GM18507 (cell line): ENCODE measurements at places on chromosomes 13 and 19.

- no peak for DNase-seq
Measured at GRCh38 chr13:113783200-113783881, 24.3 kb downstream of the TMEM255B start.

DNA sequence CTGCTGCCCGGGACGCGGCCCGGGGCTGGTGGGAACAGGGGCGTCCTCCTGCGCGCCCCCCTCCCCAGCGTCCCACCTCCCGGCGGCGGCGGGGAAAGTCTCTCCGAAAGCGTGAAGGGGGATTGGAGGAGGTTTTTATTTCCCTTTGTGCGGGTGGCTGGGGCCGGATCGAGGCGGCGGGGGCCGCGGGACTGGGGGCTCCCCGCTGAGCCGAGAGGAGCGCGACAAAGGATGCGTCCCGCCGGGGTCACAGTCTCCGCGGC lies 132 bp downstream of the SHD start:
- no peak for DNase-seq

- no peak for DNase-seq
Measured at GRCh38 chr13:38135592-38135991, 214.1 kb upstream of the UFM1 start.

- DNase-seq = no peak
Measured at GRCh38 chr13:26964278-26965250, 204.0 kb upstream of the GPR12 start.

GRCh38 chr19:41796901-41797300 lies 514 bp downstream of the CEACAM3 start:
- no peak for DNase-seq

GRCh38 chr13:38053896-38054295 lies 184.3 kb upstream of the TRPC4 start:
- DNase-seq = no peak

- DNase-seq = no peak
Measured at GRCh38 chr19:1626417-1627010, 21.3 kb upstream of the UQCR11 start.

DNA sequence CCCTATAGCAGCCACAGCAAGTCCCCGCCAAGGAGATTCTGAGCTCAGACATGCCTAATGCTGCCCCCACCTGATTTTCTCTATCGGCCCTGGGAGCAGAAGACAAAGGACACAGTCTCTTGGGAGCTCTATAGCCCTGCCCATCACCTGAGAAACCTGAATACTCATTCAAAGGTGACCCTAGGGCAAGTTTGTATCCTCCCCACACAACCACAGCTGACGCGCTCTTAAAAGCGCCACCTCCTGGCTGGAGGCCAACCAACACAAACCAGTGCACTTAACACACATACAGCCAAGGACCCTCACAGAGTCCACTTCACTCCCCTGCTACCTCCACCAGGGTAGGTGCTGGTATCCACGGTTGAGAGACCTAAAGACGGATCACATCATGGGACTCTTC lies 8.8 kb upstream of the IGFL4 start:
- DNase-seq = no peak

DNA sequence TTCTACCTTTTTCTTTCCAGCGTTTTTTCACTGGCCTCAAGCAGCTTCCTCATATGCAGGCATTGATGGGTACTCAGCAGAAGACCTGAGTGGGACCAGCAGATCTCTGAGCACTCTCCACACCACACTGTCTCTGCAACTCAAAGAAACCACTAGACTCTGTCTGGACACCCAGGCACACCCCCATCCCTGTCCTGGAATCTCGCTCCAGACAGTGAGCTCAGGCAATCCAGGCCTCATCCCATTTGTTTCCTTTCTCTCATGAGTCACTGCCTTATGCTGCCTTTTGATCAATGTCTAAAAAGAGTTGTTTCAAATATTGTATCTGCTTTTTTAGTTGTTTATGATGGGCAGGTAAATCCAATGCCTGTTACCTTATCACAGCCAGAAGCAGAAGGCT lies 19.7 kb upstream of the POP4 start:
- DNase-seq = no peak

DNA sequence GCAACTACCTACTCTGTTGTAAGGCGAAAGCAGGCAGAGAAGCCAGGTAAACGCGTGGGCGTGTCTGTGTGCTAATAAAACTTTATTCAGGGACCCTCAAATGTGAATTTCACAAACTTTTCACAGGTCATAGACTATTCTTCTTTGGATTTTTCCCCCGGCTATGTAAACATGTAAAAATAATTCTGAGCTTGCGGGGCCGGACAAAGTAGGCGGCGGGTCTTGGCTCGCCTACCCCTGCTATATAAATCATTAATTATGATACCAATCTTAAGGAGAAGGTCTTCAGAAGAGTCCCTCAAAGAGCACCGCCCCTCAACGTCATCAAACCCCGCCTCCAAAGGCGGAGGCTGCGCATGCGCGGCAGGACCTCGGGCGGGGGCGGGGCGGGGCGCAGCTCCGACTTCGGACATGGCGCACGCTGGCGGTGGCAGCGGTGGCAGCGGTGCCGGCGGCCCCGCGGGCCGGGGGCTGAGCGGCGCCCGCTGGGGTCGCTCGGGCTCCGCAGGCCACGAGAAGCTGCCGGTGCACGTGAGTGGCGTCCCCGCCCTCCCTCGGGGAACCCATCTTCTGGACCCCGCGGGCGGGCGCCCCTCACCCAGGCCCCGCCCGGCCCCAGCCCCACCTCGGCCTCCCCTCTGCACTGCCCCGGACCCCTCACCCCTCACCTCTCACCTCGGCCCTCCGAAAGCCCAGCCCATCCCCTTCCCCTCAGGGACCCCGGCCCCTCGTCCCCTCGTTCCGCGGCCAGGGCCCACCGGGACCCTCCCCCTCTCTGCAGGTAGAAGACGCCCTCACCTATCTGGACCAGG lies at the start of gene SIN3B:
Gene SIN3B, plus strand, starts transcription at position 389 of the 812 bp plus-strand sequence. Its CDS starts 23 bp downstream, at position 412.
- peak; percentile 92 for DNase-seq

DNA sequence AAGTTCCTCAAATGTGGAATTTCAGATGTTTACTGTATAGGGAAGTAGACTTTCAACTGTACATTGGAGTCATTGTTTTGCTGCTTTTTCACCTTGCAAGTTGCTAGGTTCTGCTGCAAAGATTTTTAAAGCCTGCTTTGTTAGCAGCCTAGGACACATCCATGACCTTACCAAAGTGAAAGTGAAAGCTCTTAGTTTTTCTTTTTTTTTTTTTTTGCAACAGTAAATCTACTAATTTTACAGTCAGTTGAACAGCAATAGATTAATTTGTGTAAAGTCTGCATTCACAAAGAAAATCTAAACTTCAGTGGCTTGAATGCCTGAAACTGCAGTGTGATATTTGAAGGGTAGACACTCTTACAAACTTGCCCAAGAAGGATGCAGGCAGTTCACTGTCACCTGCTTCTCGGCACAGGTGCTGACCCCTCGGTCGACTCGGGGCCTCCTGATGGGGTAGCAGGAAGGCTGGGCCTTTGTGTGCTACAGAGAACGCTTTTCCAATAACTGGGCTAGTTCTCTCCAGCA lies 5.0 kb upstream of the MTIF3 start:
- no peak for DNase-seq

DNA sequence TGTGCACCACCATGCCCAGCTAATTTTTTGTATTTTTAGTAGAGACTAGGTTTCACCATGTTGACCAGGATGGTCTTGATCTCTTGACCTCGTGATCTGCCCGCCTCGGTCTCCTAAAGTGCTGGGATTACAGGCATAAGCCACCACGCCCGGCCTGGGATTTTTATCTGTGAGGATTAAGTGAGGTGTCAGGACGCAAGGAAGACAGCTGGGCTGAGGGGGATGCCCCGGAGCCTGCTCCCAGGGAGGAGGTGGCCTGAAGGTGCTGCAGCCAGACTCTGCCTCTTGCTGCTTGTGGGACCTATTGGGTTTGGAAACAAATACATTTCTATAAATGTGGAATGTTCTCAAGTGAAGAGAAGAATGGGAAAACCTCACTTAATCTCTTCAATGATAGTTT lies 131.6 kb downstream of the OLFM4 start:
- DNase-seq = no peak

GRCh38 chr13:68047889-68048288 lies 817.8 kb upstream of the PCDH9 start:
- DNase-seq = no peak

GRCh38 chr13:27040826-27041108 lies 130.8 kb downstream of the USP12 start:
- DNase-seq = no peak

GRCh38 chr13:107992542-107992941 lies 222.8 kb downstream of the LIG4 start:
- no peak for DNase-seq

- DNase-seq = no peak
Measured at GRCh38 chr13:41645331-41645730, 188.0 kb downstream of the RGCC start.

- DNase-seq = no peak
Measured at GRCh38 chr13:105509981-105510762, 1025.3 kb downstream of the EFNB2 start.

GRCh38 chr13:47553329-47553977 lies 447.6 kb downstream of the SUCLA2 start:
- no peak for DNase-seq

- DNase-seq = no peak
Measured at GRCh38 chr19:30150626-30151025, 208.6 kb downstream of the URI1 start.

GRCh38 chr19:4061178-4061682 lies 5.5 kb downstream of the ZBTB7A start:
- no peak for DNase-seq

DNA sequence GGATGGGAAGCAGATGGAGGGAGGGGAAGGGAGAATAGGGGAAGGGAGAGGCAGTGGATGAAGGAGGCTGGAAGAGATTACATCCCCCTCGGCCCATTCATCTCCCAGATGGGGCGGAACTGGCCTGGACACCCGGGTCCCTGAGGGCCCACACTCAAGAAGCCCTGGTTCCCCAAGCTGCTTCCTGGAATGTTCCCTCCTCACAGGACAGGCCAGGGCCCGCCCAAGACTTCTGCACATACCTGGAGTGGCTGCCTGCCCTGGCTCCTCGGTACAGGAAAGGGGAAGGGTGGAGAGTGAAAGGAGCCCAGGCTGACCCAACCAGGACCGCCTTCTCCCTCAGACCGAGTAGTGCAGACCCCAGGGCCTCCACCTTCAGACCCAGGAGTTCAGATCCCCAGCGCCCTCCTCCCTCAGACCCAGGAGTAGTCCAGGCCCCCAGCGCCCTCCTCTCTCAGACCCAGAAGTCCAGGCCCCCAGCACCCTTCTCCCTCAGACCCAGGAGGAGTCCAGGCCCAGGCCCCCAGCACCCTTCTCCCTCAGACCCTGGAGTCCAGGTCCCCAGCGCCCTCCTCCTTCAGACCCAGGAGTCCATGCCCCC lies 489 bp downstream of the NTF4 start:
- DNase-seq = no peak

DNA sequence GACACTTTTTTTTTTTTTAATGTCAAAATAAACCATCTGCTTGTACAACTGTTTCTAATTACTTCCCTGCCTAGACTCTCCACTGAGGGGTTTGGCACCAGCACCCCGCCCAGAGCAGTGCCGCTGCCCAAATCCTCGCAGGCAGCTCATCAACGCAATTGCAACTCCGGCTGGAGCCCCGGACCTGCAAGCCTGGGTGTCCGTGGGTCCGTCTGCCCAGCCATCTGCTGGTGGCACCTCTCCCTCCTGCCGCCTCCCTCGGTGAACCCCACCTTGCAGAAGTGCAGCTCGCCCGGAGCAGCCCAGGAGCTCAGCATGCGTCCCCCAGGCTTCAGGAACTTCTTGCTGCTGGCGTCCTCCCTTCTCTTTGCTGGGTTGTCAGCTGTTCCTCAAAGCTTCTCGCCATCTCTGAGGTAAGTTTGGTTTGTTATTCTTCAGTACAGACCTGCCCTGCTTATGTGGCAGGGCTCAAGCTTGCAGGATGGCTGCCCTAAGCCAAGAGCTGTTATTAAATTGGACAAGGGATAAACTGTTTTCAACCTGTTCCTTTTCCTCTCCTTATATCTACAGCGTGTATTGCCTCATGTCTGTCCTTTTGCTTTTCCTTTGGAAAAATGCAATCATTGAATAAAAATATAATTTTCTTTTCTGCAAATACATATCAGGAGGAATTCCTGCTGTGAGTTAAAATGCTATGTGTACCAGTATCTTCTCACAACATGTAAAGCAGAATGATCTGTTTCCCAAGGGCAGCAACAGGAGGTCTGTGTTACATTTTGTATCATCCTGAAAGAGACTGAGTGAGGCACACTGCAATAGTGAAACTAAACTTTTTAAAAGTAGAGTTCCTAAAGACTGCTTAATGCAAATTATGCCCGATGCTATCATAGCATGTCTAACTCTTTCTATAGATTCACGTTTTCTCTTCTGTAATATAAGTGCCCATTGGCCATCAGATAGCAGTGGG lies at the start of gene ITGBL1:
Gene ITGBL1, plus strand, starts transcription at position 157 of the 967 bp plus-strand sequence. Its CDS starts 159 bp downstream, at position 316.
- no peak for DNase-seq

DNA sequence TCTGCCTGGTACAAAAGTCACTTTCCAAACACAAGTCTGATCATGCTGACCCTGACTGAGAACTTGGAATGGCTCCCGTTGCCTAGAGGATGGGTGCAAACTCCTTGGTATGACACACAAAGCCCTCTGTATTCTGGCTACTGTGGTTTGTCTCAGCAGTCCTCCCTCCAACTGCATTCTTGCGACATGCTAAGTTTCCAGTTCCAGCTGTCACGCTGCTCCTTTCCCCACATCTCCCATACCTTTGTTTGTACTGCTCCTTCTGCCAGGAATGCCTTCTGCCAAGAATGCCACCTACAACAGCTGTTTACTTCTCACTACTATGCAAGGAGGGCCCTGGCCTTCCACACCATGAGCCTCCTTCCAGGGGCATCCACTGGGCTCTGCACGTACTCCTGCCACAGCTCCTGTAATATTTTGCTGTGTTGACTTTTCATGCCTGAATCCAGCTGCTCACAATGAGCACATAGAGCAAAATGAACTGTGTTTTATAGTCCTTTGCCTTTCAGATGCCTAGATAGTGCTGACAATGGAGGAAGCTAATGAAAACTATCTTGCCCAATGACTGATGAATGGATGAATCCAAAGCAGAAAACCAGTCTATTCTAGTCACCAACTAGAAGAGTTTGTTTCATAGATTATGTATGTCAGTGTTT lies 543.7 kb downstream of the EFNB2 start:
- no peak for DNase-seq

- DNase-seq = no peak
Measured at GRCh38 chr13:45195421-45195820, 5.4 kb downstream of the KCTD4 start.

DNA sequence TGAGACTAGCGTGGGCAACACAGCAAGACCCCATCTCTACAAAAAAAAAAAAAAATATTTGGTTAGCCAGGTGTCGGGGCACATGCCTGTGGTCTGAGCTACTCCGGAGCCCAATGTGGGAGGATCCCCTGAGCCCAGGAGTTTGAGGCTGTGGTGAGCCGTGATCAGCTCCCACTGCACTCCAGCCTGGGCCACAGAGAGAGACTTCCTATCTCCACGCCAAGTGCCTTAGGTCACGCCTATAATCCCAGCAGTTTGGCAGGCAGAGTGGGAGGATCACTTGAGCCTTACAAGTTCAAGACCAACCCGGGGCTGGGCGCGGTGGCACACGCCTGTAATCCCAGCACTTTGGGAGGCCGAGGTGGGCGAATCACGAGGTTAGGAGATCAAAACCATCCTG lies 8.7 kb upstream of the ADAT3 start:
- DNase-seq = no peak
